ENCODE measurements at places on chromosomes 5 and 9. TPM values are rescaled to one million over a fixed set of nuclear protein-coding genes. Genes with fewer than 3 reads are reported as not detected.

The LECT2 gene
- 0.79 TPM for polyA plus RNA-seq

The IL13 gene
- 0.16 TPM for polyA plus RNA-seq

The PCDHGC4 gene
- 3.3 TPM for polyA plus RNA-seq

The FCN2 gene
- polyA plus RNA-seq: not detected

The TLX3 gene
- polyA plus RNA-seq: not detected

The PCDHGA11 gene
- 3.0 TPM for polyA plus RNA-seq

The TRIP13 gene
- 14.8 TPM for polyA plus RNA-seq

The DEPDC1B gene
- 17.0 TPM for polyA plus RNA-seq

- no peak for DNase-seq
Observed at GRCh38 chr5:2758632-2759031, 7.2 kb upstream of the IRX2 start.

DNA sequence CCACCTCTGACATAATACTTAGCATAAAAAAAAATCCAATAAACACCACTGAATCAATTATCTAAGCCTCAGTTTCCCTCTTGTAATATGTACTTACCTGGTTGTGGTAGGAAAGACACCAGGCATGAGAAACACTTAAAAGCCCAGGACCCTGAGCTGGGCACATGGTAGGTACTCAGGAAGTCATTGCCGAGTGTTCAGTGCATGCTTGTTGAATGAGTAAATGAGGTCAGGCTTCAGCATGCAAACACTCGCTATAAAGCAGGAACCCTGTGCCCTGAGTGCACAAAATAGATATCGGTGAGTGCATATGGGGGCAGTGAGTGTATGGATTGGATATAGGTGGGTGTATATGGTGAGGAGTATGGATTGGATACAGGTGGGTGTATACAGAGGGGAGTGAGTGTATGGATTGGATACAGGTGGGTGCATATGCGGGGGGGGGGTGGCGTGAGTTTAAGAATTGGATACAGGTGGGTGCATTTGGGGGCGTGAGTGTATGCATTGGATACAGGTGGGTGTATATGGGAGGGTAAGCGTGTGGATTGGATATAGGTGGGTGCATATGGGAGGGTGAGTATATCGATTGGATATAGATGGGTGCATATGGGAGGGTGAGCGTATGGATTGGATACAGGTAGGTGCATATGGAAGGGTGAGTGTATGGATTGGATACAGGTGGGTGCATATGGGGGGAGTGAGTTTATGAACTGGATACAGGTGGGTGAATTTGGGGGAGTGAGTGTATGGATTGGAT is 194.3 kb upstream of the MSX2 start:
- no peak for DNase-seq

GRCh38 chr5:133525126-133525525 is 87.2 kb downstream of the FSTL4 start:
- peak; percentile 70 for DNase-seq

DNA sequence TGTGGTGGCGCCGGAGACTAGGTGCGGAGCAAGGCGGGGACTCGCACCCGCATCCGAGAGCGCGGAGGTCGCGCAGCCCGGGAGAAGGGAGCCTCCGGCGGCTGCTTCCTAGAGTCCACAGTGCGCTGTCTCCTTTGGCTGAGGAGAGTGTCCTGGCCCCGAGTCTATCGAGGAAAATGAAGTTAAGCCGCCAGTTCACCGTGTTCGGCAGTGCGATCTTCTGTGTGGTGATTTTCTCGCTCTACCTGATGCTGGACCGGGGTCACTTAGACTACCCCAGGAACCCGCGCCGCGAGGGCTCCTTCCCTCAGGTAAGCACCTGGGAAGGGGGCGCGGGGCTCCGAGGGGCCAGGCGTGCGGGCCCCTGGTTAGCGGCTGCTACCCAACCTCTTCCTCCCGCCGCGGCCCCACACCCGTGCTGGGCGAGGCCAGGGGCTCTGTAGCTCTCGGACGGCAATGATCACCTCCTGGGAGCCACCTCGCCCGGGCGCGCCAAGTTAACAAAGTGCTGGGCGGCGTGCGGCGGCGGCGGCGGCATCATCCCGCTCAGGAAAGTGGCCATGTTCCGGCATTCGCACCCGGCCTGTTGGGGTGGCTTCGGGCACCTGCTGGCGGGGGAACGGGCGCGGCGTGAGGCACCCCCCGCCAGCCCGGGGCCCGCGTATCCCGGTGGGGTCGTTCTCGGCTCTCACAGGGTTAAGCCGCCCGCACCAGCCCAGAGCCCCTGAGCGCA is 681 bp downstream of the MAN2A1 start:
- DNase-seq: peak; percentile 91

DNA sequence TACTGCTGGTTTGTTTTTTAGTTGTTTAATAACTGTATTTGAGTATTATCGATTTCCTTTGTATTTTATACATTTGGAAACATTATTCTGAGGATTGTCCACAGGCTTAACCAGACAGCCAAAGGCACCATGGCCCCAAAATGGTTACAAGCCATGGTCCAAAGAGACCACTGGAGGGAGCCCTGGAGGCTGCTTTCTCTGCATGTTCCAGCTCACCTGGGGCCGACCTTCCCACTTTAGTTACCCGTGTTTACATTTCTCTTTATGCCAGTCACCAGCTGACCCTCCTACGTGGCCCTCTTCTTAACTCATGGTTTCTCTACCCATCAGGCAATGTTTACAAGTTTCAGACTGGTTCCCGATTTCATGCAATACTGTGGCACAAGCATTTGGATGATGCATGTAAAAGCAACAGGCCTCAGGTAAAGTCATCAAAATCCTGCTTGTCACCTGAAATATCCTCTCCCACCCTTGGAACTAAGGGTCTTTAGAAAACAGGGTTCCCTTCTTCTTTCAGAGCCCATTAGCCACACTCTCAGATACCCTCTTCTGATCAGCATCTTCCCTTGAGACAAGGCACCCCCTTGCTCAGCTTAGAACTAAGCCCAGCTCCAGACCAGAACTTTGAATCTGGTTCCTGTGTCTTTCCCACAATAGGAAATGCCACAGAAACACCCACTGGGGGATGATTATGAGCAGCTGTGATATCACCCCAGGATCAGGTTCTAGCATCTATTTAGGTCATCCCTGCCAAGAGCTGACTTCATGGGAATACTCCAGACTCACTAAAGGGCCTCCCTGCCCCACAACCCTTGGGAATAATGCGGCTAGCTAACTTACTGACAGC is 49.9 kb upstream of the GARNL3 start:
- no peak for DNase-seq

DNA sequence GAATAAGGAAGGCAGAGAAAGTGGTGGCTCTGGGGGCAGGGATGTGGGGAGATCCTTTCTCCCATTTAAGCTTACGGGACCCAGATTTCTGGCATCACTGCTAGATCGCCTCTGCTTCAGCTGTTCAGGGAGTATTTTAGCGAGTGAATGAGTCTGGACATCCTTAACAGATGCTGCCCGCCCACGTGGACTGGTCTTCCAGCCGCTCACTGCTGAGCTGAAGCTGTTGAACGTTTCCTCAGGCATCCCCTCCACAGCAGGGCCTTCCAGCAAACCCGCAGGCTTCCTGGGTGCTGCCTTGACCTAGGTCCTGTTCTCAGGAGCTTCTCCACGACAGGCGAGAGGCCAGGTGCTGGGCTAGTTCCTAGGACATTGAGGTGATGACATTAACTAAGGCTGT is 144.4 kb upstream of the EFNA5 start:
- DNase-seq: no peak

DNA sequence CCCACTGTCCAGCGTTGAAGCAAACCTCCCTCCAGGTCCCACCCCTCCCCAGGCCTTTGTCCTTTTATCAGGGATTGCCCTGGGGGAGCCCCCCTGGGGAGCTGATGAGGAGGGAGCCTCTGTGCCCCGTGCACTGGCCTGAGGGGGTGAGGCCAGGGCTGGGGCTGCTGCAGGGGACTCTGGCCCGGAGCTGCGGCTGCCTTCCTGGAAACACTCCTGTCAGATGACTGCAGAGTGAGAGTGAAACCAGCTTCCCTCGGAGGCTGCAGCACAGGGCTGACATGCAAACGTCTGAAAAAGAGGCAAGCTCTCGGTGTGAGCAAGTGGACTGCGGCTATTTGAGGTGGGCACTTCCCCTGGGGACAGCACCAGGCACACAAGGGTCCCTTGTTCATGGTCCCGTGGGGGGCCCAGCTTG is 4.6 kb upstream of the TRAF2 start:
- no peak for DNase-seq

DNA sequence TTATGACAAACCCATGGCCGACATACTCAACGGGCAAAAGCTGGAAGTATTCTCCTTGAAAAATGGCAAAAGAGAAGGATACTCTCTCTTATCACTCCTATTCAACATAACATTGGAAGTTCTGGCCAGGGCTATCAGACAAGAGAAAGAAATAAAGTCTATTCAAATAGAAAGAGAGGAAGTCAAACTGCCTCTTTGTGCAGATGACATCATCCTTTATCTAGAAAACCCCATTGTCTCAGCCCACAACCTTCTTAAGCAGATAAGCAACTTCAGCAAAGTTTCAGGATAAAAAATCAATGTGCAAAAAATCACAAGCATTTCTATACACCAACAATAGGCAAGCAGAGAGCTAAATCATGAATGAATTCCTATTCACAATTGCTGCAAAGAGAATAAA is 1799.9 kb upstream of the ACO1 start:
- DNase-seq: no peak

DNA sequence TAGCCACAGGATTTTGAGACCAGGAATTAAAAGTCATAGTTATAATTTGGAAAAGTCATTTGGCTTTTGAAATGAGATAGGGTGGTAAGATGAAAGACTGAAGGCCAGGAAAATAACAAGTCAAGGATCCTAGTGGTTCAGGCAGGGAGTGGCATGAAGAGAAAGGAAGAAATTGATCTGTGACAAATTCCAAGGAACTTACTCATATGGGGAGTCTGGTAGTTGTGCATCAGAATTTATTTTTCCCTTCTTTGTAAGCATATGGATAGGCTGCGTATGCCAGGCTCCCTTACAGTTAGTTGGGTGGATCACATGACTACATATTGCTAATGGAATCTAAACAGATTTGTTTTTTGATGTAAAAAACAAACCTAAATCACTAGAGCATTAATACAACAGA is 21.0 kb downstream of the ISL1 start:
- DNase-seq: no peak

GRCh38 chr5:36198281-36198680 is 43.4 kb downstream of the NADK2 start:
- DNase-seq: no peak

DNA sequence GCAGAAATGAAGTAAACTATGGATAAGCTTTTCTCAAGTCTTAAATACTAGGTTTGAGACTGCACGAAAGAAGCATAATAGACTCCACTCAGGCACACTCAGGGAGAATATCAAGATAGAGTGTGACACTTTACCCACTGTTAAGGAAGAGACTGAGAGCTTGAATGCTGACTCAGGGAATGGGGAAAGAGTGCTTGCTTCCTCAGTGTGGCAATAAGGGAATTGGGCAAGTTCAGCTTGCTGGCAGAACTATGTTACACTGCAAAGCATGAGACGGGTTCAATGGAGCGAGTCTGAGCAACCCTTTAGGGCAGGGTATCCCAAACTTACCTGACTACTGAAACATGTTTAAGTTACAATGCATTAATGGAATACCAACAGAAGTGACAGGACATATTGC is 237.7 kb upstream of the MEF2C start:
- DNase-seq: no peak

DNA sequence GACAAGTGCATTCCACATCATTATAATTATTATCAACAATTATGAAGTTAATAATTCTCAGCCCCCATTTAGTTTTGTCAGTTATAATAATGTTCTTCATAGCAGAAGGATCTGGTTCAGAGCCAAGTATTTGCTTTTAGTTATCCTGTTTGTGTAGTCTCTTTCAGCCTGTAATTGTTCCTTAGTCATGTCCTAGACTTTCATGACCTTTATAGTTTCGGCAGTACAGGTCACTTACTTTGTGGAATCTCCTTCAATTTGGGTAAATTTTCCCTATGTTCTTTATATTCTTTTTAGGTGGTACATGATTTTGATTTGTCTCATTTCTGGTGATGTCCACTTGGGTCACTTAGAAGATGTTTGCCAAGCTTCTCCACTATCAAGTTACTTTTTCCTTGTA is 34.3 kb downstream of the UBE2R2 start:
- no peak for DNase-seq

DNA sequence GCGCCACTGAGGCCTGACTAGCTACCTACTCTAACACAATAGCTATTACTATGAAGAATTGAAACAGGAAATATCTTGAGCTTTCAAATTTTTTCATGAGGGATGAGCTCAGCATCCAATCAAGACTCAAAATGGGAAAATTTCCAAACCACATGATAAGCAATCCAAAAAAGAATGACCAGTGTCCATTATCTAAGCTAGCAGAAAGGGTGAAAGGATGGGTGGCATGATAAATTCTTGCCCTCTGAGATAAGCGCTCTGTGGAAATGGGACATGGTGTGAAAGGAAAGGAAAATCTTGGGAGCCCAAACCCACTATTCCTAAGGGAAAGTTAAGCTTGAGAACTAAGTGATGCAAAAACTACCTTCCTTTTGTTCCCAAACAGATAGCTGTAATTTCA is 170.2 kb upstream of the NREP start:
- DNase-seq: no peak

DNA sequence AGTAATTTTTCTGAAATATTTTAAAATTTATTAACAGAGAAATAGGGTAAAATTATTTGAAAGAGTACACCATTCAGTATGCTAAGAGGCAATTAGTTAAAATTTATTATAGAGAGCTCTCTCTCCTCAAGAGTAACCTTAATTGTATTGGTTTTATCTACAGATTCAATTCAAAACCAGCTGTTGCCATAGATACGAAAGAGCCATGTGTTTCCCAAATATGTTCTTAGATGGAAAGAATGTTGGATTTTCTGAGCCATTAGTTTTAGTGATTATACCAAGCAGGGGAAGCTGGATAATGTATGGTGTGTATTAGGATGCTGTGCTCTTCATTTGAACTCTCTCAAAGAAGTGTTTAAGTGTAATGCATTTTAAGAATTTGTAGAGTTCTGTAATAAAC is 27.8 kb downstream of the C7 start:
- DNase-seq: no peak

- no peak for DNase-seq
Observed at GRCh38 chr5:151075698-151076331, 5.0 kb downstream of the TNIP1 start.

- no peak for DNase-seq
Observed at GRCh38 chr9:98107926-98108325, 11.1 kb downstream of the TRIM14 start.

DNA sequence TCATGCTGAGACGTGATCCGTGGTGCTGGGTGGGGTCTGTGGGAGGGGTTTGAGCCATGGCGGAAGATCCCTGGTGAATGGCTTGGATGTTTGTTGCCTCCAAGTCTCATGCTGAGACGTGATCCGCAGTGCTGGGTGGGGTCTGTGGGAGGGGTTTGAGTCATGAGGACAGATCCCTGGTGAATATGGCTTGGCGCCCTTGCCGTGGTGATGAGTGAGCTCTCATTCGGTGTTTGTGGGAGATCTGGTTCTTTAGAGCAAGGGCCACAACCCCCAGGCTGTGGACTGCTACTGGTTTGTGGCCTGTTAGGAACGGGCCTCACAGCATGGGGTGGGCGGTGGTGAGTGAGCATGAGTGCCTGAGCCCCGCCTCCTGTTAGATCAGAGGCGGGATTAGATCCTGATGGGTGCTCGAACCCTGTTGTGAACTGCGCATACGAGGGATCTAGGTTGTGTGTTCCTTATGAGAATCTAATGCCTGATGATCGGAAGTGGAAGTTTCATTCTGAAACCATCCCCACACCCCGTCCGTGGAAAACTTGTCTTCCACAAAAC is 31.2 kb downstream of the NKD2 start:
- no peak for DNase-seq

All from left lung (tissue), 14 donors.